ENCODE measurements at places on chromosomes 2 and 18.

- no peak for DNase-seq
Observed at GRCh38 chr2:138622613-138623012, 121.0 kb downstream of the SPOPL start.

GRCh38 chr2:237432484-237433092 is 18.6 kb upstream of the COL6A3 start:
- DNase-seq, result no peak

DNA sequence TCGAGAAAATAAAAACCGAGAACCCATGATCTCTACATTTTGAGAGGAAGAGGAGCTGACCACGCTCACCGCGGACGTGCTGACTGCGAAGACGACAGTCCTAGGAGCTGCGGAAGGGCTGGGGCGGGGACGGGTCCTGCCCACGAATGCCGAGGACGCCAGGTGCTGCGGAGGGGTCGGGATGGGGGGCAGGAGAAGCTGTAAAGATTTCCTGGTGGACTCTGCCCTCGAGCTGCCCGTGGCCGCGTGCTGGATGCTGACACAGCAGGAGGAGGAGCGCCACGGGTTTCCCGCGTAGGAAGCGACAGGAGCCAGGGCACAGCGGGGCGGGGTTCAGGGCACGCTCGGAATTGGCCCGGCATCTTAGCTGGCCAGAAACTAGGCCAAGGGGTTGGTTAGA is 22.2 kb downstream of the ZSCAN30 start:
- DNase-seq, result no peak

- no peak for DNase-seq
Observed at GRCh38 chr2:46304635-46305034, 7.4 kb downstream of the EPAS1 start.

DNA sequence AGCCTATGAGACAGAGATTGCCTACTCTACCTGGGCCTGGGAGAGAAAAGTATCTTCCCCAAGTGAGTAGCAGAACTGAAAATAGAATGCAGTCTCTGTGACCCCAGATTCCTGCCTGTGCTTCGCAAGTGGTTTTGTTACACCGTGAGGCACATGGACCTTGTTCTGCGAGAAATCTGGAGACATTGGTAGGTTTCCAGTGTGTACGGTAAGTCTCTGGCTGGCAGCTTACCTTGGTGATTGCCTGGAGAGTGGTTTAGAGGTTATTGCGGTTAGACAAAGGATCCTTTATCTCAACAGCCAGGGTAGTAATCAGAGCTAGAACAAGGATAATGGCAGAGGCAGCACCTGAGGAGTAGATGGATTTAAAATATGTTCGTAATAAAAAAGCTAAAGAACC is 606.0 kb upstream of the GCFC2 start:
- DNase-seq, result no peak

DNA sequence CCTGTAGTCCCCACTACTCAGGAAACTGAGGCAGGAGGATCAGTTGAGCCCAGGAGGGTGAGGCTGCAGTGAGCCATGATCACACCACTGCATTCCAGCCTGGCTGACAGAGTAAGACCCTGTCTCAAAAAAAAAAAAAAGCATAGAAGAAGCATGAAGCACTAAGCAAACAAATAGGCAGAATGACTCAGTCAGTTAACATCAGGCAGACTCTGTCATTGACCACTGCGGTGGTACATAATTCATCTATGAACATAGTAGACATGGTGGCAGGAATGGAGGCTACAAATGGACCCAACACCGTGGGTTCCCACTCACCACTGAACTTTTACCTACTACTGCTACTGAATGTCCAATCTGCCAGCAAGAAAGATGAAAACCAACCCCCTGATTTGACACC is 7.6 kb upstream of the ASXL2 start:
- DNase-seq, result no peak

- DNase-seq, result no peak
Observed at GRCh38 chr2:192016265-192016664, 169.4 kb upstream of the CAVIN2 start.

DNA sequence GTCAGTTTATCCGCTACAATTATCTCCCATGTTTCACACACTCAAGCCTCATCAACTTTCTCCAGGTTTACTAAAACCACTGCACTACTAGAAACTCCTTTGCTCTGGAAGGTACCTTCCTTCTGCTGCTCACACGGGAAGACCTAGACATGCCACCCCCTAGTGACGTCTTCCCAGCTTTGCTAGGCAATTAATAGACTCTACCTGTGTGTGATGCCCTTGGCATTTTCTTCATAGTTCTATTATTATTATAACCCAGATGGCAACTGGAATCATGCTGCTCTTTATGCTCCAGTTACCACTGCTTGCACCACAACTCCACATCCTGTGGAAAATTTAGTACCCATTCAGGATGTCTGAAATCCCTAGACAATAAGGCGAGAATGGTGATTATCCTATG is 42.4 kb downstream of the CACNB4 start:
- no peak for DNase-seq

GRCh38 chr2:55761526-55761925 is 67.9 kb upstream of the PNPT1 start:
- no peak for DNase-seq

GRCh38 chr2:207330912-207331311 is 165.2 kb upstream of the KLF7 start:
- no peak for DNase-seq

GRCh38 chr2:43853141-43854081 is 14.6 kb downstream of the ABCG8 start:
- DNase-seq, result no peak

GRCh38 chr2:74603282-74604000 is 44.7 kb downstream of the M1AP start:
- DNase-seq, result no peak

- no peak for DNase-seq
Observed at GRCh38 chr18:21916594-21916993, 176.0 kb downstream of the MIB1 start.

- DNase-seq, result no peak
Observed at GRCh38 chr2:42924418-42924886, 132.1 kb upstream of the HAAO start.

DNA sequence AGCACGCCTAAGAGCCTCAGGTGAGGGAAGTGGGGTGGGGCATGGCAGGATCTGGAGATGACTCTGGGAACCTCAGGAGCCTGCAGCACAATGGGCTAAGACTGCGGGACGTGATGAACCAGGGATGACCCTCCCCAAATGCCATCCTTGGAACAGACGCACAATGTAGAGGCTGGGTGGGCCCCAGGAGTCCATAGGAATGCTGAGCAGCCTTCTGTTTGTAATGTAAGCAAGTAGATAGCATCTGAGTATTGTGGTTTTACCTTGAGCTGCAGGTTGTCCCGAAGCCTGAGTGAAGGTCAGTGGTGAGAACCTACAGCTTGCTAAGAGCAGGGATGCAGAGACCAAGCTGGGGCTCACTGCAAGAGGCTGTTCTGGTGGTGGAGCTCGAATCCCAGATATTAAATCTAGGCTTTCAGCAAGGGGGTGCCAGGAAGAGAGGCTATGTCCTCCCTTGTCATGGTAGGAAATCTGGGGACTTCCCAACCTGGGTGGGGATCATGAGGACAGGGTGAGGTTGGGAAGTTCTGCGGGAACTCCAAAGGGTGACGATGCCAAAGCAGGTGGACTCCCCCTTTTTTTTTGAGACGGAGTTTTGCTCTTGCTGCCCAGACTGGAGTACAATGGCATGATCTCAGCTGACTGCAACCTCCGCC is 5.8 kb downstream of the SCTR start:
- DNase-seq, result no peak

GRCh38 chr2:60484133-60484645 is 69.3 kb downstream of the BCL11A start:
- no peak for DNase-seq

DNA sequence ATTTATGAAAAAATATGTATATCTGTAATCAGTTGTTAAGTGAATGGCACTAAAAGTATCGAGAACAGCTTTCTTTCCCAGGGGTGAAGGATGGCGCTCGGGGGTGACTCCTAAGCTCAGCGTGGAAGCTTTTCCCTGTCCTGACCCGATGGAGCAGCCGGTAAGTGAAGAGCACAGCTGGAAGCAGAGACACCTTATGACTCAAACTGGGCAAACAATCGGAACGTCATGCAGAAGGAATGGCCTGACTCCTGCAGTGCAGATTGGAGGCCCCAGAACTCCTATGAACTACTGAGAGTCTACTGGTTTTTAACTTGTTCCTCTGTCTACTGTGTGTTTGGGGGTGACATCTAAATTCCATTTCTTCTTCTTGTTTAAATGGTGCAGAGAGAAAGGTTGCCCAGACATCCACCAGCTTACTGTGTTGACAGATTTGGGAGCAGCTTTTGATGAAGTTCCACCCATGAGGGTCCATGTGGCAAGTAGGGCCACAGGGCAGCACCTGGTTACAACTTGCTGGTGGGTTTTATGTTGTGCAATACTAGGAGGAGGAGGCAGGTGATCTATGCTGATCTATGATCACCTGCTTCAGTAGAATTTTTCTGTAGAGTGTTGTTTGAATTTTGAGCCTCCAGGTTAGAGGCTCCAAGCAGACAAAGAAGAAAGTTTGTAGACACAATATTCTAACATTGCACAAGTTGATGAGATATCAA is 52.8 kb upstream of the TMEM182 start:
- no peak for DNase-seq

DNA sequence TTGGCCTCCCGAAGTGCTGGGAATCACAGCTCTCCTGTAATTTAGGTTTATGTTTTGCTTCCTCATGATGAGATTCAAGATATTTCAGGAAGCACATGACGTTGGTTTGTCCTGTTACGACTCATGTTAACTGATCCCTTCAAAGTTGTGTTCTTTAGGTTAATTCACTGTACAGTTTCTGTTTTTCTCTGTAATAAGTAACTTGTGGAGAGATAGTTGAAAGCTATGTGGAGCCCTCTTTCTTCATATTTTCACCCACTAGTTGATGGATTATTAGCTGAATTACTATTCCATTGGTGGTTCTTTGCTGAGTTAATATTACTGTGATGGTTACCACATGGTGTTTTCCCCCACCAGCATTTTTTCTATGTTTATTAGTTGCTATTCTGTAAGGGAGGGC is 18.3 kb upstream of the CHCHD5 start:
- DNase-seq, result no peak

DNA sequence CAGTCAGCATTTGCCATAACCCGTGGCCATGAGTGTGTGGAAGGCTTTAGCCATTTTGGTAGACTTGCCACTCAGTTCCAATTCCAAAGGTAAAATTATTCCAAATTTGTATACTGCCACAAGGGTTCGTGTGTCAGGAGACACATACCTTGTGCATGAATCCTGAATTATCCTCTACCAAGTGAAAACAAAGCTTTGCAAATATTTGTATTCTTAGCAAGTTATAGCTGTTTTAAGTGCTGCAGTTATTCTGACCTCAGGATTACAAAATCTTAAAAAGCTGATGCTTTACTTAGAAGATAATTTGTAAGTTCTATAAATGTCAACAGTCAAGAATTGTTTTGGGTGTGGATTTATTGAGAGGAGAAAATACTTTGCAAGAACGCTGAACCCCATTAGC is 100.6 kb downstream of the ANTXR1 start:
- no peak for DNase-seq

- DNase-seq, result no peak
Observed at GRCh38 chr2:11285499-11285898, 58.9 kb downstream of the ROCK2 start.

DNA sequence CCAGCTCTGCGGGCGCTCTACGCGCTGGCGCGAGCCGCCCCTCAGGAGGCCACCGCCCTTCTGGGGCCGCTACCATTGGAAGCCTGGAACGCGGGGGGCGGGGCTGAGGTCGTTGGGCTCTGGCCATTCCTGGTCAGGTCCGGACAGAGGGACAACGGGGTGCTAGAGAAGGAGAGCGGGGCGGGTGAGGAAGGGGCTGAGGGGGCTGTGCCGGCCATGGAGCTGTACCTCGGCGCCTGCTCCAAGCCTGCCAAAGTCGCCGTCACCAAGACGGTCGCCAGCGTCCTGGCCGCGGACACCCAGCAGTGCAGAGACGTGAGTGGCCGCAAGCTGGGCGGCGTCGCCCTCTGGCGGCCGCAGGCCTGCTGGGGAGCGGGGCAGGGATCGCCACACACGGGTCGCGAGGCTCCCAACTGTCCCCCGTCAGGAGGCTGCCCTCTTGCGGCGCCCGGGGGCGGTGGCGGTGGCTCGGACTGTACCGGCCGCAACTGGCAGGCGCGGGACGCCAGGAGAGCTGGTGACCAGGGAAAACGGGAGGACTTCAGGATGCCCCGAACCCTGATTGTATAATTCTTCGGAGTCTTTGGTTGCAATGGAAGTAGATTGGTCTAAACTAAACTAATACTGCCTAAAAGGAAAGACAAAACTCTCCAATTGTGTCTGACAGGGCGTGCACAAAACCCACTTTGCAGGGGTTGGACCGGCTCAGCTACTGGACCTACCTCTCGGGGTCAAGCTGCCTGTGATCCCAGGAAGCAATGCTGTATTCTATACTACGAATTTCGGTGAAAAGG is at the start of gene FSIP2:
Gene FSIP2 (plus strand): TSS at position 126 of the 794 bp plus-strand sequence. CDS start 91 bp downstream, at position 217.
- peak; percentile 88 for DNase-seq

- no peak for DNase-seq
Observed at GRCh38 chr2:173002751-173003541, 72.7 kb upstream of the MAP3K20 start.

- DNase-seq, result no peak
Observed at GRCh38 chr2:240972636-240973521, 25.5 kb upstream of the SNED1 start.

- peak; percentile 68 for DNase-seq
Observed at GRCh38 chr2:231781798-231782726, 980 bp upstream of the PDE6D start.

- DNase-seq, result no peak
Observed at GRCh38 chr2:31581124-31581795, 522 bp upstream of the SRD5A2 start.

DNA sequence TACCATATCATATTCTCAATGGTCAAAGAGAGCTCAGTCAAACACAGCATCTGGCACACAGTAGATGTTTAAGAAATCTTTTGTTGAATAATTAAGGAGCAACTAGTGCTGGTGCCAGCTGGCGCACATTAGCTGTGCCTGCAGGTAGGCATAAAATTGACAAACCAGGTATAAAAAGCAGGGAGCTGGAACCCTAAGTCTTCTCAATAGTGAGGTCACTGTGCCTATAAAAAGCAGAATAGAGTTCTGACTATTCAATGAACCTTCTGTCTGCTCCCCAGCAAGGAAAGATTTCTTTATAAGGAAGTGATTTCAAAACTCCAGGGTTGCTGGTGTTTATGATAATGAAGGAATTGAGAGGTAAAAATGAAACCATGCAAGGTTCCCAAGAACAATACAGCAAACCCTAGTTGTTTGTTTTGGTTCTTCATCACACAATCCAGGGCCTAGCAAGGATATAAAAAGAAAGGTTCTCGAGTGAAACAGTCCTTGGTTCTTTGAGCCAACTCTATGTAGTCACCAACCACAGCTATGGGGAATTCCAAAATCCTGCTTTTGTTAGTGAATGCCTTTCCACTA is 76.1 kb downstream of the THADA start:
- DNase-seq, result no peak

DNA sequence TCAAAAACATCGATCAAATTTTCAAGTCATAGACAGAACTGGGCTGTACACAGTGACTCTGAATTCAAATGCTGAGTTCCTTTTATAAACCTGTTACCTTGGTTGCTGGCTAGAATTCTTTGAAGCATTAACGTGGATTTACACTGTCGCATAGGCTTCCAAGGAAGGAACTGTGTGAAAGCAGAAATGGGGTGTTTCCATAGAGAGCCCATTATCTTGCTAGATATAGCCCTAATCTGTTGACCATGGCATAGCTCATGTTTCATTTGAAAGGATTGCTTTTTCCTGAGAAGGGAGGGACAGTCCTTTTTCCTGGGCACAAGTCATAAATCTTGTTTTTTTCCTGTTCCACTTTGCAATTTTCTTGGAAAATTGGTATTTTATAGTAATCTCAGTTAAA is 73.8 kb upstream of the NEUROD1 start:
- DNase-seq, result no peak

Measured in erythroblast (primary cell).